ENCODE measurements at places on chromosomes 3 and 15. TPM values are rescaled to one million over a fixed set of nuclear protein-coding genes. Genes with fewer than 3 reads are reported as not detected.

Gene GABRR3
- not detected for total RNA-seq

- H3K27ac ChIP-seq: no peak overlapping the region
- no peak overlapping the region for H3K4me3 ChIP-seq
- DNase-seq: peak; percentile 65
Observed at GRCh38 chr3:102673271-102674115, 238.7 kb downstream of the ZPLD1 start.

Gene CFAP100
- not detected for total RNA-seq

- no peaks in the 10 kb centered on the region for H3K27me3 ChIP-seq
- H3K36me3 ChIP-seq: peaks cover 16% of the 10 kb centered on the region
- no peak overlapping the region for H3K27ac ChIP-seq
- no peak for DNase-seq
- H3K4me1 ChIP-seq: peaks cover 7% of the 10 kb centered on the region
Observed at GRCh38 chr3:131370935-131371687, 10.5 kb upstream of the NUDT16 start.

Gene ANKRD63
- total RNA-seq: not detected

GRCh38 chr3:58164199-58164879 lies 46.4 kb downstream of the DNASE1L3 start:
- H3K27me3 ChIP-seq: no peaks in the 10 kb centered on the region
- H3K4me3 ChIP-seq: no peak overlapping the region
- peak; percentile 48 for DNase-seq
- no peaks in the 10 kb centered on the region for H3K36me3 ChIP-seq
- no peak overlapping the region for H3K27ac ChIP-seq
- peaks cover 5% of the 10 kb centered on the region for H3K4me1 ChIP-seq

Gene MORC1
- not detected for total RNA-seq

Gene DPH3
- total RNA-seq: 19.3 TPM

Gene CCK
- total RNA-seq: 3.4 TPM

- no peak overlapping the region for H3K4me3 ChIP-seq
- H3K27ac ChIP-seq: peak overlapping the region; percentile 12
- DNase-seq: peak; percentile 98
- H3K27me3 ChIP-seq: no peaks in the 10 kb centered on the region
- H3K4me1 ChIP-seq: peaks cover 78% of the 10 kb centered on the region
Observed at GRCh38 chr3:172153335-172153861, 114.0 kb downstream of the FNDC3B start.

GRCh38 chr3:115211810-115212492 lies 64.9 kb upstream of the ZBTB20 start:
- DNase-seq: no peak
- no peak overlapping the region for H3K4me3 ChIP-seq
- H3K27ac ChIP-seq: no peak overlapping the region
- H3K36me3 ChIP-seq: no peaks in the 10 kb centered on the region
